ENCODE measurements at places on chromosomes 12 and 14.

- DNase-seq, result no peak
These were observed 13.4 kb downstream of the HECTD4 start for GRCh38 chr12:112368856-112369255.

- DNase-seq, result no peak
These were observed 38.6 kb upstream of the LRTM2 start for GRCh38 chr12:1781772-1782171.

DNA sequence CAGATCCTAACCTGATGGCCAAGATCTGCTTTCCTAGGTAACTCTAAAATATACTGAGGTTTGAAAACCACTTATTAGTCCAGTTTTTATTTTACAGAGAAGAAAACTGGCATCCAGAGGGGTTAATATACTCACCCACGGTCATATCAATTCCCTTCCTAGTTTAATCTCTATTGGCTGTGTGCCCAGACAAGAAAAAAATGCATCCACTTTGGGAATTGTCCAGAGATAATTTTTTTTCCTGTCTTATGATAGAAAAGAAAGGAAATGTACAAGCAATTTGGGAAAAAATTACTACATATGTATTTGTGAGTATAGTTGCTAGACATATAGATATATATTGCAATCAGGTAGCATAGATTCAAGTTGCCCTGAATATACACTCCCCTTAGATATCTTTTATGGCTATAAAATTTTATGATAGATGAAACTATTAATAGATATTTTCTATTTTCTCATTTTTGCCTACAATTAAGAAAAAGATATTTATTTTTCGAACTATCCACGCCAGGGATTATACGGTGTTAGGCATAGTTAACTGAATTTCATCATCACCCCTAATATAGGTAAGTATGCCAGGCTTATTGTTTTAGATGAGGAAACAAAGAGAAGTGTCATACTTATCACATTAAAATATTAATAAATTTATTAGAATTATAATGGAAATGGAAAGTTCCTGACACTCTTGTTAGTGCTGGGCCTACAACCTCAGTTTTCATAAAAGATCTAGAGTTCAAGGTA is 100.5 kb upstream of the SLC38A2 start:
- DNase-seq, result peak; percentile 84

- DNase-seq, result peak; percentile 37
These were observed 191.4 kb downstream of the TTC7B start for GRCh38 chr14:90624732-90625400.

DNA sequence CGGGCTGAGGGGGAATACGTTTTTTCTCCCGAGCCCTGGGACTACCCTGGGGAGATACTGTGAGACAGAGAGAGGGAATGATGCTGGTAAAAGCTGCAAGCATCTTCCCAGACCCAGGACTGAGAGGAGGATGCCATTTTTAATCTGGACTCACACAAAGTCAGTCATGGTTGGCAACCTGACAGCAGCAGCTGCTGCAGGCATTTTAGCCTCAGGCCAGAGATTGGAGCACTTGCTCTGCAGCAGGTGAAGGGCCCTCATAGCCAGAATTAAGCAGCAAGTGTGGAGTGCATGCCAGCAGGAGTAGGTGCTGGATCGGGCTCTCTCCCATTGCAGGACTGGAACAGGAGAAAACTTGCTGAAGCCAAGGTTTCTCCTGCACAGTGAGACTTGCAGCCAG is 361.1 kb upstream of the CLEC14A start:
- no peak for DNase-seq

GRCh38 chr14:72614365-72614764 is 279.5 kb downstream of the DPF3 start:
- no peak for DNase-seq

- DNase-seq, result peak; percentile 58
These were observed 667.3 kb downstream of the SLC16A7 start for GRCh38 chr12:60263161-60263560.

GRCh38 chr14:99231161-99231849 is 40.7 kb downstream of the BCL11B start:
- DNase-seq, result no peak

DNA sequence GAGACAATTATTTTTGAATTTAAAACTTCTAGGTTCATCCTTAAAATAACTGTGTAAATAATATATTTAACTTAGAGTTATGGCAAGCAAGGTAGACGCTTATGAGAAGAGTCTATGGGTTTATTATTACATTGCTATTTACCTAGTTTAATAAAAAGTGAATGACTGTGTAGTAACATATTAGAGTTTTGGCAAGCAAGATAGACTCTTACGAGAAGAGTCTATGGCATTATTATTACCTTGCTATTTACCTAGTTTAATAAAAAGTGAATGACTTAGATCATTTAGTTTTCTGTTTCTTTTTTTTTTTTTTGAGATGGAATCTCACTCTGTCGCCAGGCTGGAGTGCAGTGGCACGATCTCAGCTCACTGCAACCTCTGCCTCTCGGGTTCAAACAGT is 3.8 kb downstream of the RNF34 start:
- DNase-seq, result no peak

- peak; percentile 44 for DNase-seq
These were observed 328.6 kb downstream of the PCNX1 start for GRCh38 chr14:71235875-71236274.

- peak; percentile 18 for DNase-seq
These were observed 79.9 kb downstream of the NEDD1 start for GRCh38 chr12:96986883-96987523.

GRCh38 chr12:90910958-90911357 is 44.0 kb downstream of the CCER1 start:
- no peak for DNase-seq

- peak; percentile 18 for DNase-seq
These were observed 879 bp downstream of the RAB3IP start for GRCh38 chr12:69739287-69740191.

DNA sequence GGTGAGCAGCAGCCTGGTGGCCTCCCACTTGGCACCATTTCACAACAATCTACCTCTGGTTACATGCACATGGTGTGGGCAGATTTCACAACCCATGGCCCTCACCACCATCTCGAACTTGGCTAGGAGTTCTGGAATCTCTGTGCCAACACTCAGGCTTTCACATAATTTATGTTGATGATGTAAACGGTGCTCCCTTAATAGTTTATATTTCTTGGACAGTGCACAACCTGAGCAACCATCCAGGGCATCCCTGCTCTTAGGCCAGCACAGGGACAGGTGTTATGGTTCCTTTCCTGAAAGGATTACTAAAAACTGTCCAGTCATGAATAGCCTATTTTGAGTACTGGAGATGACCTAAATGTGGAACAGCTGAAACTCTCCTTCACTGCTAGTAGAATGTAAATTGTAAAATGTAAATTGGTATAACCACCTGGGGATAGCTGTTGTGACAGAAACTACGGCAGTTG is 28.6 kb downstream of the ABCB9 start:
- no peak for DNase-seq

All from fibroblast of skin of right quadriceps (primary cell).